ENCODE measurements at places on chromosomes 4 and X. TPM values are rescaled to one million over a fixed set of nuclear protein-coding genes. Genes with fewer than 3 reads are reported as not detected.

The CCKAR gene
- total RNA-seq: not detected

The SLC6A8 gene
- 107 TPM for total RNA-seq

The HSD17B13 gene
- total RNA-seq: 0.18 TPM

The ACOT9 gene
- total RNA-seq: 42.4 TPM

The FRAS1 gene
- 5.0 TPM for total RNA-seq

The KCTD8 gene
- 0.18 TPM for total RNA-seq

The TMPRSS11F gene
- total RNA-seq: not detected

The ZNF711 gene
- total RNA-seq: 3.1 TPM

The KDM5C gene
- total RNA-seq: 46.3 TPM

The TMEM47 gene
- 33.3 TPM for total RNA-seq

The FATE1 gene
- not detected for total RNA-seq

The MAGEA10 gene
- not detected for total RNA-seq

The NHSL2 gene
- 6.1 TPM for total RNA-seq

The PNMA5 gene
- 0.06 TPM for total RNA-seq

The PABPC1L2B gene
- total RNA-seq: not detected

The SPANXN4 gene
- total RNA-seq: not detected

The ETDB gene
- not detected for total RNA-seq

The DNAAF6 gene
- total RNA-seq: not detected

The S100G gene
- not detected for total RNA-seq

The PRKG2 gene
- total RNA-seq: 7.5 TPM

The FIP1L1 gene
- total RNA-seq: 32.4 TPM

The PPP1R2C gene
- not detected for total RNA-seq

The HSFX2 gene
- total RNA-seq: not detected

Data from left cardiac atrium (tissue), 4 donors.